ENCODE measurements at places on chromosomes 4 and X. TPM values are rescaled to one million over a fixed set of nuclear protein-coding genes. Genes with fewer than 3 reads are reported as not detected.

PPBP gene
- total RNA-seq = not detected

MAGEA3 gene
- not detected for total RNA-seq

TRIM60 gene
- total RNA-seq = not detected

CTAG2 gene
- not detected for total RNA-seq

HS3ST1 gene
- total RNA-seq = 7.1 TPM

CT45A2 gene
- total RNA-seq = not detected

MGAT4D gene
- not detected for total RNA-seq

CT45A3 gene
- not detected for total RNA-seq

ITIH6 gene
- total RNA-seq = not detected

AMMECR1 gene
- total RNA-seq = 17.3 TPM

LRIT3 gene
- total RNA-seq = not detected

SCML2 gene
- 2.0 TPM for total RNA-seq

DNAAF6 gene
- total RNA-seq = not detected

TCEAL2 gene
- total RNA-seq = not detected

SPANXD gene
- total RNA-seq = not detected

CSAG3 gene
- not detected for total RNA-seq

CFP gene
- 0.11 TPM for total RNA-seq

EREG gene
- total RNA-seq = 29.1 TPM

NOX1 gene
- not detected for total RNA-seq

AMBN gene
- total RNA-seq = not detected

GLRA3 gene
- total RNA-seq = not detected

ERAS gene
- total RNA-seq = not detected

UGT2B11 gene
- total RNA-seq = not detected

PCSK1N gene
- total RNA-seq = 0.53 TPM

CSAG2 gene
- not detected for total RNA-seq

SLC38A5 gene
- 252 TPM for total RNA-seq

EVC2 gene
- 7.5 TPM for total RNA-seq

SHOX gene
- not detected for total RNA-seq

NSDHL gene
- 55.5 TPM for total RNA-seq

CXXC4 gene
- 0.03 TPM for total RNA-seq

NAP1L3 gene
- 0.61 TPM for total RNA-seq

KIT gene
- total RNA-seq = not detected

ADAM29 gene
- total RNA-seq = not detected

PRDM5 gene
- 10.9 TPM for total RNA-seq

CCKAR gene
- total RNA-seq = not detected

FRMD7 gene
- total RNA-seq = not detected

FHDC1 gene
- total RNA-seq = 2.3 TPM

SGMS2 gene
- total RNA-seq = 35.4 TPM

C1QTNF7 gene
- total RNA-seq = not detected

F8A2 gene
- total RNA-seq = not detected

SERTM2 gene
- not detected for total RNA-seq

RAB41 gene
- not detected for total RNA-seq

OPN1MW3 gene
- total RNA-seq = not detected
